ENCODE measurements at places on chromosomes 11 and 22.

DNA sequence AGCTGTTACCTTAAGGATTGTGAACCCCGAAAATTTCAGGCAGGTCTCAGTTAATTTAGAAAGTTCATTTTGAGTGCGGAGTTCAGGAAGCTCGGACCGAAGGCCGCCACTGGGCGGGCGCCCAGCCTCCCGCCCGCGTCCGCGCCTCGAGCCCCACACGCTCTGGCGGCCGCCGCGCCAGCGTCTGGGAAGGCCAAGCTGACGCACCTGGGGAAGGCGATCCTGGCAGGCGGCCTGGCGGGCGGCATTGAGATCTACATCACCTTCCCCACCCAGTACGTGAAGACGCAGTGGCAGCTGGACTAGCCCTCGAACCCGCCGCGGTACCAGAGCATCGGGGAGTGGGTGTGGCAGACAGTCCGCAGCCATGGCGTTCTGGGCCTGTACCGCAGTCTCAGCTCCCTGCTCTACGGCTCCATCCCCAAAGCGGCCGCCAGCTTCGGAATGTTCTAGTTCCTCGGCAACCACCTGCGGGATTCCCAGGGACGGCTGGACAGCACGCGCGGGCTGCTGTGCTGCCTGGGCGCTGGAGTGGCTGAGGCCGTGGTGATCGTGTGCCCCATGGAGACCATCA is 79.5 kb downstream of the CCDC83 start:
- DNase-seq = no peak

- DNase-seq = no peak
Observed at GRCh38 chr22:27962268-27963044, 43.4 kb upstream of the PITPNB start.

DNA sequence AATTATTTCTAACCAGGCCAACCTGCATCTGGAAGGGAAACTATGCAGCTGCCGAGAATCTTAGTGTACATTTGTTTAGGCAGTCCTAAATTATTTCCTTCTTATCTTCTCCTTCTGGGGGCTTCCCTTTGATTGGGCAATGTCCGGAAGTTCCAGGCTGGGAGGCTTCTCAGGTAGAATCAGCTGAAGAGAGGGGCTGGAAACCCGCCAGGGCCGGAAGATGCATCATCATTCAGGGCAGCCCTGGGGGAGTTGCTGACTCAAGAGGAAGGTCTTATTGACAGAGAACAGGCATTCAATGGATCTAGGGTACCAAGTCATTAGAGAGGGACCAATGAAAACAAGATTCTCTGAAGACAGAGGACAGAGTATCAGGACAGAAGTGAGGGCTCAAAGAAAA is 150.7 kb downstream of the BLID start:
- DNase-seq = peak; percentile 14

DNA sequence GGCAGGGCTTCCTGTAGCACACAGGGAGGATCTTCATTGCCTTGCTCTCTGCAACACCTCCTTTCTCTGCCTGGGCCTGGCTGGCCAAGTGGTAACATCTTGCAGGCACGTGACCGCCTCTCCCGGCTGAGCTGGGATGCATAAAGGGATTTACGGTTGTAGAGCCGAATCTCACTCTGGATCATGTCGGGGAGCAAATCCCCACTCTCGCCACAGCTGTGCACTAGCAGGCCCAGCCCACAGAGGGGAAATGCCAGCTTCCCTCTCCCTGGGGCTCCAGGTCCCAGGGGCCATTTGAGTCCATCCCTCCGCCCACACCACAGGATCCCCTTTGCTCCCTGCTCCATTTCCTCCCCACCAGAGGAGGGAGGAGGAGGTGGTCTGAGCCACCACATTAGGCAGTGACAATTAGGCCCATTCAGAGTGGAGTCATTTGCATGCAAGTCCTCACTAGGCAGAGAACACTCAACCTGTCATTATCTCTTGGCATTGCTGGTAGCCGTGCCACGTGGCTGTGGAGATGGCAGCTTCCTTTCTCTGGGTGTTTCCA is 196.7 kb downstream of the DSCAML1 start:
- no peak for DNase-seq

DNA sequence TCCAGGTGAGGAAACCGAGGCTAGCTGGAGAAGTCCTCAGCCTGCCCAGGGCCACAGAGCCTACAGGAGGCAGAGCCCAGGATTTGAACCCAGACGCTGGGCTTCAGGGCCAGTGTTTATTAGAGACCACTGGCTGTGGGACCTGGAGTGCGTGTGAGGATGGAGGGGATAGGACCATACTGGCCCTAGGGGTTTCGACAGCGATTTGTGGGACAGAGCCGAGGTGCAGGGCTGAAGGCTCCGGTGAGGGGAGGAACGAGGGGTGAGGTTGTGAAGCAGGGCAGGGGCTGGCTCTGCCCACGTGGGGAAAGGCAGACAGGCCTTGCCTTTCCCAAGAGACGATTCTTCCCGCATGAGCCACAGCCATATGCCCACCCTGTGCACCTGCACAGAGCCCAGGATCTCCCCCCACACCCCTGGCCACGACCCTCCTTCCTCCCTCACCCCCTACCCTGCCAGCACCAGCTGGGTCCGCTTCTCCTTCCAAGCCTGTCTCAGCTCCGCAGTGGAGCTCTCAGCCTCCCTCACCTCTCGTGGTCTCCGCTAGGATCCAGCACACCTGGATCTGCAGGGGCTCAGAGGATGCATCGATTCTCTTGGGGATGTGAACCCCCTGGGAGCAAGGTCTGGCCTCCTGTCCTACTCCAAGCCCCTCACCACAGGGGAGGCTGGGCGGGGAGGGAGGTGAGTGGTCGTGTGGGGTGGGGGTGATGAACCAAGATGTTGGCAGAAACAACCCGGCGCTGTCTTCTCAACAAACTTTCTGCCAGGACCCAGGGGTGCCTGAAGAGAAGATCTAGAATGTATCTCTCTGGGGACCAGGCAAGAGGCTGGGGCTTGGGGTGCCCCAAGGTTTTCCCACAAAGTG is 58.4 kb downstream of the RTL6 start:
- no peak for DNase-seq

All from glomerular endothelial cell (primary cell).